Effector CD4-positive, alpha-beta T cell (primary cell): ENCODE measurements at places on chromosomes 2 and 18.

GRCh38 chr2:170092436-170093060, 85.4 kb upstream of the MYO3B start:
- DNase-seq = no peak

DNA sequence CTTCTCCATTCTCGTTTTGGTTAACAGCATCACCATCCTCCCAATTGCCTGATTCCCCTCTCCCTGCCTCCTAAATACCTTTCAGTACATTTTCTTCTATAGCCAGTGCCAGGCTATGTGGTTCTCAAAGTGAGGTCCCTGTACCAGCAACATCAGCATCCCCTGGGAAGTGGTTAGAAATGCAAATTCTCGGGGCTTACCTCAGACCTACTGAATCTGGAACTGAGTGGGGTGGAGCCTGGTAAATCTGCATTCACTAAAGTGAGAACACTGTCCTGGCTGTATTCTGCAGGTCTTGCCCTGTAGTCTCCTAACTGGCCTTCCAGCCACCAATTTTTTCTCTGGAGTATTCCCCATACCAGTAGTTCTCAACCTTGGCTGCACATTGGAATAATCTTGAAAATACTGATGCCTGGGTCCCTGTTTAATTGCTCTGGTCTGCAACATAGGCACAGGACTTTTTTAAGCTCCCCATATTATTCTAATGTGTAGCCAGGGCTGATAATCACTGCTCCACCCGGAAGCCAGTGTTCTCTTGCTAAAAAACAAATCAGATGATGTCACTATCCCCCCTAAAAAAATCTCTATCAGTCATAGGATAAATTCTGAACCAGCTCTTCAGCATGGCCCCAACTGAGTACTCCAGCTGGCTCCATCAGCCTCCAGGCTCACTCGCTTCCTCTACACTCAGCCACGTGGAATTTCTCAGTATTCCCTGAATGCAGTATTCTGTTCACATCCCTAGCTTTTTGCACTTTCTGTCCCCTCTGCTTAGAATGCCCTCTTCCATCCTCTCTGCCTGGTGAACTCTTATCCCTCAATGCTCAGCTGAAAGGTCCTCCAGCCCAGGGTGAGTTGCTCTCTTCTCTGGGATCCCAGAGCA, 98.4 kb downstream of the CDK15 start:
- no peak for DNase-seq

GRCh38 chr18:22691946-22692710, 241.0 kb upstream of the RBBP8 start:
- DNase-seq = no peak

GRCh38 chr2:240955306-240956170, 42.9 kb upstream of the SNED1 start:
- no peak for DNase-seq

- no peak for DNase-seq
These were observed 89.2 kb downstream of the EPHA4 start for GRCh38 chr2:221482666-221483455.

DNA sequence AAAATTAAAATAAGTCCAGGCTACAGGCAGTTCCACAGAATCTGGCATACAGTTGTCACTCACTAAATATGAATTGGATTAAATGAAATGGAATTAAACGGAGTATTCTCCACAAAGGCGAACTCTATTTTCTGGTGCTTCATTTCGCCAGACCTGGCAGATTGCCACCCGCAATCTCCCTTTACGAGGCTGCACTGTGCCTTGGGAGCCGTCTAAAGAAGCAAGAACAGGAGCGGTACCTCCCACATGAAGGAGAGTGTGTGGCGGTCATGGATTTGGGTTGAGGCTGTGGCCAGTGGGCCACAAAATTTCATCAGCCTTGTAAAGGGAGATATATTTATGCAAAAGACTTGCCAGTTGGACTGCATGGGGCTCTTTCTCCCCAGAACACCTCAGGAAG, 151.0 kb downstream of the OSR1 start:
- DNase-seq = no peak

- DNase-seq = no peak
These were observed 16.7 kb upstream of the FOSL2 start for GRCh38 chr2:28375742-28376631.

DNA sequence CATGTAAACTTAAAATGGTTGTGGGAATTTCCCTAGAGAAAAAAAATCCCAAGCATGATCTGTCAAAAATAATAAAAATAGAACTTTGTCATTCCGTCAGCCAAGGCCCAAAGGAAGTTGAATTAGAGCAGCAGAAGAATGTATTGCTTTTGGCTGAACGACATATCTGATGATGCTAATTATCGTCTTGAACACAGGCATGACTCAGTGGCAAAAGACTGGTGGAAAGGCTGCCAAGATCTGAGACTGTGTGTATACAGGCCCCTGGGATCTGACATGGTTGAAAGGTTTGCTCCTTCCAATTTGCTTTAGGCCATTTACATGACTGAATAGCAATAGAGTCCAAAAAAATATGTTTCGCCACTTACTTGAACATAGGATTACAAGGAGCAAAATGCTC, 1057.1 kb upstream of the CRIM1 start:
- no peak for DNase-seq

- DNase-seq = no peak
These were observed 502.3 kb downstream of the PID1 start for GRCh38 chr2:228768818-228769217.

DNA sequence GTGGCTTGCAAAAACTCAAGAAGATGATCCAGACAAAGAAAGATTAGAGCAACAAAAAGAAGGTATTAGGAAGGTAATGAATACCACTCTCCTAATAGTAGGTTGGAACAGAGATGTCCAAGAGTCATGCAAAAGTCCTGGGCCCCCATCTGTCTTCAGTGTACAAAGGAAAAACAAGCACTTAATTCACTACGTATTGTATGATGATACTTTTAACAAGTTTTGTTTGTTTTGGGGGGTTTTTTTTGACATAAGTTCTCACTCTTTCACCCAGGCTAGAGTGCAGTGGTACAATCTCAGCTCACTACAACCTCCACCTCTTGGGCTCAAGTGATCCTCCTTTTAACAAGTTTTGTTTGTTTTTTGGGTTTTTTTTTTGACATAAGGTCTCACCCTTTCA, 80.6 kb upstream of the RTN4 start:
- no peak for DNase-seq

DNA sequence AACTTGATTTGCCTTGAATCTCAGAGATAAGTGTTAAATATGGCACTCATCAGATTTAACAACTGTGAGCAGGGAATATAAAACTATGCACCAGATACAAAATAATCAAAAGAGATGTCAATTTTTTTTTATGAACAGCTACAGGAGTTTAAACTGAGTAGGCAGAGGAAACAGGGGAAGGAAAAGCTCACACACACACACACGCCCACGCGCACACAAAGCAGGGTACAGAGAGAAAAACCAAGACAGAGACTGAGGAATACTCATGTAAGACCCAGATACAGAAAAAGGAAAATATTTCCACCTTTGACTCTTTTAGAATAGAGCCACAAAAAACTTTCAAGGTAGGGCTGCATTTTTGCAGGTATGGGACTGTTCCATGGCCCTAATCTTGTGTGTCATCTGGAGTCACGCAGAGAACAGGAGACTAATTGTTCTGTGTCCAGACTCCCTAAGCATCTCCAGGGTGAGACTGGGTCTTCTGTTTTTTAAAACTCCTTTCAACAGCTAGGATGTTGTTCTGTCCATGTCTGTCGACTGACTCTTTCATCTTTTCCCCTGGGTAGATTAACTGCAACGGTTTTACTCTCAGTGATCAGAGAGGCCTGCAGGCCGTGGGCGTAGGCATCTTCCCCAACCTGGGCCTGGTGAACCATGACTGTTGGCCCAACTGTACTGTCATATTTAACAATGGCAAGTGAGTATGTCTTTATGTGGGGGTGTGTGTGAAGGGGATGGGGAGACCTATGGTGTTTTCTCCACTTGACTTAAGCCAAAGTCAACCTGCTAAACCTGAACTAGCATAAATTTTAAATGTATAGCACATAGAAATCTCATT, 23.0 kb downstream of the SMYD1 start:
- no peak for DNase-seq

GRCh38 chr2:160651416-160652200, 158.0 kb upstream of the RBMS1 start:
- DNase-seq = no peak

- no peak for DNase-seq
These were observed 173.0 kb upstream of the GATA6 start for GRCh38 chr18:21996351-21996826.

DNA sequence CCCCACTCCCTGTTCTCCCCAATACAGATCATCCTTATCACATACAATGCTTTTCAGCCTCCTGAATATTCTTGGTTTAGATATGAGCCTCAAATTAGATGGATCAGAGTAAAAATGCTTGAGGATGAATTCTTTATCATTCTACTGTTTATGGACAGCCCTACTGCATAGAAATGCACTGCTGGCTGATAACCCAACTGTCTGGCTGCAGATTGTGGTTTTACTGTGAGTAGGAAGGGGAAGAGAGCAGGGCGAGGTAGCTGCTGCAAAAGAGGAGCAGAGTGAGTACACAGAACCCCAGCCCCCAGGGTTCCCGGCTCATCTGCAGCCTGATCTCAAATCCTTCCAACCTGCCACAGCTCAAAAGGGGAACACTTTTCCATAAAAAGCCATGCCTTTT, 29.4 kb upstream of the NCOA1 start:
- no peak for DNase-seq

DNA sequence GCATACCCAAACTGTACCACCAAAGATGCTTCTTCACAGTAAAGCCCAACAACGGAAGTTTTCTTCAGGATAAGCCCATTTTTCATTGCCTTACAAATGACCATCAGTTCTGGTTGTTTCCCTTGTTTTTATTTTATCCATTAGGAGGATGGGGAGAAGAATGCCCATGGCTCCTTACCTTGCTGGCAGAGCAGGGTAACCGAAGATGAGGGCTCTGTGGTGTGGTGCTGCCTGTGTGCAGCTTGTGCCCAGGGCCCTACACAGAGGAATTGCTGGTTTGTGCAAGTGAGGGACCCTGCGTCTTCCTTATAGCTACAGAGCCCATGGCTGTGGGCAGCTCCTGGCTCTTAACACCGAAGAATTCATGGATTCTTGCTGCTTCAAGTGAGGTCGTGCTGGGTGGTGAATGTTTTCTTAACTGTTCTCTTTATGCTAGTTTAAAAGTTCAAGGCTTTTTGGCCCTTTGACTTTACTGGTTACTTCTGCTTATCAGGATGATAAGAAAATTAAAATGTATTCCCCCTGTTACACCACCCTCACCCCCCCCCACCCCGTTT, 110.6 kb downstream of the MAP4K4 start:
- DNase-seq = no peak

GRCh38 chr2:241009601-241010530, 11.4 kb downstream of the SNED1 start:
- no peak for DNase-seq

DNA sequence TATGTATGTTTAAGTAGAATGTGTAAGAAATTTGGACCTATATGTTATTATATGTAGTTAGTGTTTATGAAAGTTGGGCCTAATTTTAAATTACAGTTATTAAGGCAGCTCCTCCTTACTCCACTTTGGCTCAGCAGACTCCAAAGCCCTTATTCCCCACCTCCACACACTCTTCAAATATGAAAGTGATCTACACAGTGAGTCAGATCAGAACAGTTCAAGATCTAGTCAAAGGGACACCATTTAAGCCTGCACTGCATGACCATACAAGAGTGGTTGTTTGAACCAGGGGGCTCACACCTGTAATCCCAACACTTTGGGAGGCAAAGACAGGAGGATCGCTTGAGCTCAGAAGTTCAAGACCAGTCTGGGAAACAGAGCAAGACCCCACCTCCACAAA, 21.2 kb upstream of the PMAIP1 start:
- DNase-seq = no peak

GRCh38 chr18:22601481-22601880, 183.8 kb upstream of the CTAGE1 start:
- no peak for DNase-seq

DNA sequence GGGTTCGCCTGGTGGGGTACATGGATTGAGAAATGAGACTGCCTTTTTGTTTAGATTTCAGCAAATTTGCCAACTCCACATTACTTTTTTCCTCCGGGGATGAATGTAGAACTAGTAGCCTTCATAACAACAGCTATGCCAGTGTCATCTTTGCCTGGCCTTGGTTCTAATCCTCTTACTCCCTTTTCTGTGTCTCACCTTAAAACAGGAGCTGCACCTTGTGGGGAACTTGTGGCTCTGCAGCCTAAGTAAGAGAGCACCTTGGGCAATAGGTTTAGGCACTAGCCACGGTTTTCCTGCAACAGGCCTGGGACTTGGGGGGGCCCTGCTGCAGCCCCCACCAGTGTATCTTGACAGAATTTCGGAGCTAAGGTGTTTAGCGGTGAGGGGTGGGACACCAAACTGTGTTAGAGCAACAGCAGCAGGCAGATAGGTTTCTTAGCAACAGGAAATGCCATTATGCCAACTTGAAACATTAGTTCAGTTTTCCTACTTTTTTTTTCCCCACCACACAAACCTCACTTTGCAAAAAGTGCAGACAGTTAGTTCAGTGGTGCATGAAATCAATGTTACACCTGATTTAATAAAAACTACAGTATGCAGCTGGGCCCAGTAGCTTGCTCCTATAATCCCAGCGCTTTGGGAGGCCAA, 173.7 kb downstream of the PRKCE start:
- no peak for DNase-seq

- DNase-seq = no peak
These were observed 234.9 kb upstream of the CYRIA start for GRCh38 chr2:16900405-16901025.

DNA sequence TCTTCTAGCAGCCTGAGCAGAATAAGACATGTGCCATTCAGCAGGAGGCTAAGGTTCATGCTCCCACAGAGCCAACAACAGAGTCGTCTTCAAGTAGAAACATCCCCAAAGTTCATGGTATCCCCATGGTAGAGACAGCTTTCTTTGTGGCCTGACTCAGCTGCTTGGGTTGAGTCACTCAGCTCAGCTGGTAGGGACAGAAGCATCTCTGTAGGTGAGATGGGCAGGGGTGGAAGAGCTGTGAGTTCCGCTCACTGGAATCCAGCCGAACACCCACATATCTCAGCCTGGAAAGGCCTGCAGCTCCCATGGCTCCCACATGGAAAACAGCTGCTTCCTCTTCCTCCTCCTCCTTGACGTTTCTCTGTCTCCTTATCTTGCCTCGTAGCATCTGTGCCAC, 792.7 kb downstream of the RNF144A start:
- DNase-seq = no peak

DNA sequence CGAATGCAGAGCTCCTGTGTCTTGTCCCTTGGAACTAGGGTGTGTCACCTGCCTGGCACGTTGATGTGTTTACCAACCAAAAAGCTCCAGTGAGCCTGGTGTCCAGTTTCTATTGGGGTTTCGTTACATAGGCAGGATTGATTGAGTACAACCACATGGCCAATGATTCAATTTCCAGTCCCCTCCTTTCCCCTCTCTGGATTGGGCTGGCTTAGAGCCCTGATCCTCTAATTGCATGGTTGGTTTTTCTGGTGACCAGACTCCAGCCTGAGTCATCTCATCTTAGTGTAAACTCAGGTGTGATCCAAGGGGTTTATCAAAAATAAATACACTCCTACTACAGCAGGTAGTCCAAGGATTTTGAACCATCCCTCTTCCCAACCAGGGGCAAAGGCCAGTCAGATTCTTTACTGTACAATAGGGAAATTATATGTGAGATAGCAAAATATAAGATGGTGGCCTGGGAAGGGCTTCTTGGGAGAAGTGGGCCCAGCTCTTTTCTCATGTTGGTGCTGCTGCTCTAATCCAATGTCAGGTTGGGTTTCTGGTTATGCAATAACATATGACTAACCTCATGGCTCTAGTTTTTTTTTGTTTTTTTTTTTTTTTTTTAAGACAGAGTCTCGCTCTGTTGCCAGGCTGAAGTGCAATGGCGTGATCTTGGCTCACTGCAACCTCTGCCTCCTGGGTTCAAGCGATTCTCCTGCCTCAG, 64.7 kb upstream of the MGAT5 start:
- DNase-seq = no peak

GRCh38 chr18:55266981-55267380, 307.7 kb upstream of the CCDC68 start:
- DNase-seq = no peak
